ENCODE measurements at places on chromosomes 4 and X.

GRCh38 chr4:175054980-175055379, 136.8 kb downstream of the ADAM29 start:
- DNase-seq: no peak

GRCh38 chr4:4637710-4638109, 95.9 kb upstream of the STX18 start:
- no peak for DNase-seq

GRCh38 chr4:15947684-15948083, 9.1 kb upstream of the FGFBP1 start:
- DNase-seq: no peak

GRCh38 chr4:99614491-99614890, 39.9 kb downstream of the MTTP start:
- no peak for DNase-seq

GRCh38 chr4:104964410-104965175, 182.1 kb upstream of the TET2 start:
- no peak for DNase-seq

- DNase-seq: no peak
Observed at GRCh38 chr4:169110633-169111032, 100.6 kb upstream of the CBR4 start.

- peak; percentile 27 for DNase-seq
Observed at GRCh38 chrX:49919617-49920016, 2.8 kb upstream of the CLCN5 start.

DNA sequence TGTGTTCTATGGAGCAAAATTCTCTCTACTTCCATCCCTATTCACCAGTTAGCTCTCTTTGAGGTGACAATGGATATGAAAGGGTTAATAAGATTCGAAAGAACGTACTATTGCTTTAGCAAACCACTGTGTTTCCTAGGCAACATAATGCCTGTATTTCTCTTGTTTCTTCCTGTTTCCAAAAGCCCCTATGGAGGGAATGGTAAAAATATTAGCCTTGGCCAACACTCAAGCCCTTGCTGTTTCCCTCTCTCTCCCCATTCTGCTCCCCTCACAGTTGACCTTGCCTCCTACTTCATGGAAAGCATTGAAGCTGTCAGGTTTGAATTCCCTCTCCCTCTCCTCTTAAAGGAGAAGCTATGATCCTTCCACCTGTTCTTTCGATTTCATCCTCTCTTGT, 9.6 kb upstream of the PGRMC1 start:
- no peak for DNase-seq

DNA sequence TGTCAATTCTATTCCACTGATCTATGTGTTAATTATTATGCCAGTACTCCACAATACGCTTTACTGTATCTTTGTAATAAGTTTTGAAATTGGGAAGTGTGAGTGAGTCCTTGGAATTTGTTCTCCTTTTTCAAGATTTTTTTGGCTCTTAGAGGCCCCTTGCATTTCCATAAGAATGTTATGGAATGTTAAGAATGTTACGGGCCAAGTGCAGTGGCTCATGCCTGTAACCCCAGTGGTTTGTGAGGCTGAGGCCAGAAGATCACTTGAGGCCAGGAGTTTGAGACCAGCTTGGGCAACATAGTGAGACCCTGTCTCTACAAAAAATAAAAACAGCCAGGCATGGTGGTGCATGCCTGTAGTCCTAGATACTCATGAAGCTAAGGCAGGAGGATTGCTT, 167.6 kb upstream of the CXorf66 start:
- DNase-seq: no peak

DNA sequence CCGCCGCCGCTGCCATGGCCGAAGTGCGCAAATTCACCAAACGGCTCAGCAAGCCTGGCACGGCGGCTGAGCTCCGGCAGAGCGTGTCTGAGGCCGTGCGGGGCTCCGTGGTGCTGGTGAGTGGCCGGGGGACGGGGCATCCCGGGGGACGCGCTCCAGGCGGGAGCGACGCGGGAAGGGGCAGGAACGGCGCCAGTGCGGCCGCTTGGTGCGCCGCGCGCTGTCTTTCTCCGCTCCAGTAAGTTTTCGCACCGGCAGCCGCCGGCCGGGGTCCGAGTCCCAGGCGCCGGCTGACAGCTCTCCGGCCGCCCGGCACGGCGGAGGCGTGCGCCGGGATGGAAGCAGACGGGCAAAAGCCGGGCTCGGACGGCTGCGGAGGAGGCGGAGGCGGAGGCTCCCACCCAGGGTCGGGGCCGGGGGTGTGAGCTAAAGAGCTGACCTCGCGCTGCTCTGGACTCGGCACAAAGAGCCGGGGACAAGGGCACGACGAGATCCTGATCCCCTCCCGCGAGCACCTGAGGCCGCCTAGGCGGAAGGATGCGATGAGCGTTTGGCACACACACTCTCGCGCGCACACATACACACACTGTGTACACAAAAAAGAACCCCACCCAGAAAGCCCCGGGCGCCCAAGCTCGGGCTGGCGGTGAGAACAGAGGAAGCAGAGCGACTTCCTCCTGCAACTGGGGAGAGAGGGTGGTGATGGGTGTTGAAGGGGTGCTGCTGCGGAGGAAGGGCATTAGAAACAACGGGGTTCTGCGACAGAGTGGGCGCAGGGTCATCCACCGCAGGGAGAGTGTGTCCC, 545 bp downstream of the DOCK11 start:
- peak; percentile 36 for DNase-seq

GRCh38 chr4:141220271-141220670, 424 bp upstream of the ZNF330 start:
- no peak for DNase-seq

DNA sequence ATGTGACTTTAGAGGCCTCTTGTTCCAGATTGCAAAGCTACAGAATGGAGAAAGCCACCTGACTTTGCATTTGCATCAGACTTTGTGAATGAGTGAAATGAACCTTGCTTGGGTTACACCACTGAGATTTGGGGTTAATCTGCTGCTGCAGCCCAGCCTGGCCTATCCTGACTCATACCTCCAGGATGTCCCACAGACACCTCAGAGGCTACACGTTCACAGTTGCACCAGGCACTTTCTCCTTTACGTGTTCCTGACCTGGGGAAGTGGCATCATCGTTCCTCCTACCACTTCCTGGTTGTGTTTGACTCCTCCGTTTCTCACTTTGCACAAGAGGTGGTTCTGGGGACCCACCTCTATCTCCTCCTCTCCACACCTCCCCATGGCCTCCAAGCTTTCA, 9.2 kb upstream of the SORCS2 start:
- DNase-seq: no peak

DNA sequence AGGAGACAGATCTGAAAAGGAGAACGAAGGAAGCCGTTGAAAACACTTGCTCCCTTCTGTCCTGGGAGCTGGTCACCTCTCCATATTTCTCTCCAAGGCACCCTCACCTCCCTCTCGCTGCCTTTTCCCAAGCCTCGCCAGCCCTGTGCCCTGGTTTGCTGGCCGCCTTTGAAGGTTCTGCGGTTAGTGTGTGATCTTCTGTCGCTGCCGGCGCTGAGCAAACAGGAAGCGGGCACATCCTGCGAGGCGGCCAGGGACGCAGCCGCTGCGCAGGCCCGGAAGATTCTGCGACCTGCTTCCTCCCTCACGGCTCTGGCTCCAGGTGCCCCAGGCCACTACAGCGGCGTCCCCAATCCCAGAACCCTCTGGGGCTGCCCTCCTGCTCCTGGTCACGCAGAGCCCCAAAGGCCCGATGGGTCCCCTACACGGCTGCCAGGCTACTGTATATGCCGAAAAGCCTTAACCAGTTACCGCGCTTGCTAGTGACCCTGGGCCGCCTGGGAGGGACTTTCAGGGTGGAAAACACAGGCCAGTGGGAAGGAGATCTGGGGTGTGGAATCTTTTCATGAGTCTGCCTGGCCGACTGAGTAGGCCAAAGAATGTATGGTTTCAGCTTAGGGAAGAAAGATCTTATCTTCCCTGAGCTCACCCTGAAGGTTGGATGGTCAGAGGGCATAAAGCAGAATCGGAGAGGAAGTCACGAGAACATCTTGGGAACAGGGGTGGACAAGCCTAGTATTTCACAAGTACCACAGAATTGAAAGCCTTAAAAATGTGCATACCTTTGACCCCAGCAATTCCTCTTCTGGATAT, 2.3 kb upstream of the SASH3 start:
- DNase-seq: no peak

DNA sequence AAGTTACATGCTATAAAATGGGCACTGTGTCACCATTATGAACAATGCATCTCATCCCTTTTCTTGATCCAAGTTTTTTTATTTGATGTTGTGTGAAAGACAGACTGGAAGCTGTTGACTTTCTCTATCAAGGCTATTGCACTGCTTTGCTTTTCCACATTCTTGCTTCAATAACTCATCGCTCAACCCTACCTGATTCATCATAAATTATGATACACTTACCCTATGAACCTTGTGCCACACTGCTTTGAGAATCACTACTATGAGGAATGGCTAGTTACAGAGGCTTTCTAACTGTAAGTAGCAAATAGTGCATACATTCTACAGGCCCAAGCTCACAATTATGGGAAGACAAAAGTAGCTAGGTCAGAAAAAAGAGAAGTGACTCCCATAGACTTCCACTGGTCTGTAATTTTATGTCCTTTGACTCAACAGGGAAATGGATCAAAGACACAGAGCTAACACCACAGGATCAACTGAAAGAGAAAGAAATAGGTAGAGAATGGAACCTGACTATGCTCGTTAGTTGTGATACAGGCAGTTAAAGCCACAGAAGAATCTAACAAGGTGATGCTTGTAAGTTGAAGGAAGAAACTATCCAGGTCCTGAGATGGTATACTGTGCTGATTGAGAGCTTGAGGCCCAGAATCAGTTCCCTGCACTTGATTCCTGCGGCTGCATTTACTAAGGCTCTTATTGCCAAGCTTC, 163.5 kb downstream of the PPP3CA start:
- no peak for DNase-seq

- DNase-seq: no peak
Observed at GRCh38 chrX:12480956-12481355, 310.3 kb upstream of the PRPS2 start.

DNA sequence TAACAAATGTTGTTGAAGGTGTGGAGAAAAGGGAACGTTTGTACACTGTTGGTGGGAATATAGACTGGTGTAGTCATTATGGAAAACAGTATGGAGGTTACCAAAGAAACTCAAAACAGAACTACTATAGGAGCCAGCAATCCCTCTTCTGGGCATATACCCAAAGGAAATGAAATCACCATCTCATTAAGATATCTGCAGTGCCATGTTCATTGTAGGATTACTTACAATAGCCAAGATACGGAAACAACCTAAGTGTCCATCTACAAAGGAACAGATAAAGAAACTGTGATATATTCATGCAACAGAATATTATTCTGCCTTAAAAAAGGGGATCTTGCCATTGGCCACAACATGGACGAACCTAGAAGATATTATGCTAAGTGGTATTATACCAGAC, 22.2 kb downstream of the APBB2 start:
- no peak for DNase-seq

GRCh38 chr4:7697343-7697742, 242.3 kb downstream of the AFAP1 start:
- no peak for DNase-seq

DNA sequence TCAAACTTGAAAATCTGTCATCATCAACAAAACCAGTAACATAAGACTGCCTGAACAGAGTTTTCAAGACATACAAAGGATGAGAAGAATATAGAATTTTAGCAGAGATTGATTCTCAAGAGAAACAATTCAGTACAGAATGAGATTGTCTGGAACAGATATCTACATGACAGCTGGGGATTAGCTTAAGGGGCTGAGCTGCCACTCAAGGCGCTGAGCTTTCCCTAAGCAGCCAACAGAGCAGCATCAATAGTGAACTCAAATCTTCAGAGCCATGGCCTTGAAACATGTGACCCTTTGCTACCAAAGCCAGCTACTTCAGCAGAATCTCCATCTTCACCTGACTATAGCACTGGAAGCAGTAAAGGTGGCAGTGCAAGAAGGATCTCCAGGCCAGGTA, 24.3 kb upstream of the PCDH10 start:
- DNase-seq: no peak

DNA sequence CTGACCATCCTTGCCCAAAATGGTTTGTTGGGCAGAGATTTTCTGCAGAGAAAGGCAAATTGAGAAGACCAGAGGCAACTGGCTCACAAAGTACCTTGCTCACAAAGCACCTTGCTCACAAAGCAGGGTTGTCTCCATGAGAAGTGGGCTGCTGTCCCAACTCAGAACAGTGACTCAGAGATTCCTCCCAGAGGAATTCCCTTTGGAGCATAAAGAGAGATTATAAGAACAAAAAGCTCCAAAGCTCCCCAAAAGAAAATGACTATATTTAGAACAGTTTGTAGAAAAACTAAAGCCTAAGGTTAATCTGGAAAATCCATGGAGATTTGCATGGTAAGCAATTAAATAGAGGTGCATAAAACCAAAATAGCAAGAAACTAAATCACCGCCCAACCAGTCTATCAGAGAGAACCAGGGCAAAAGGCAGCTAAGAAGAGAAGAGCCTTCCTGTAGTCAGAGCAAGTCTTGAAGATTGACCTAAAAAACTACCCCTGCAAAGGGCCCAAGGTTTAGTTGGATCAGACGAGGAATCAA, 731.4 kb downstream of the FAT4 start:
- no peak for DNase-seq
